ENCODE measurements at places on chromosomes 16 and 17.

- peak; percentile 90 for DNase-seq
- H3K27me3 ChIP-seq = no peaks in the 10 kb centered on the region
- H3K4me1 ChIP-seq = no peaks in the 10 kb centered on the region
- H3K36me3 ChIP-seq = peaks cover 72% of the 10 kb centered on the region
- H3K27ac ChIP-seq = no peak overlapping the region
Measured at GRCh38 chr16:4402439-4403132, 13.8 kb downstream of the CORO7 start.

DNA sequence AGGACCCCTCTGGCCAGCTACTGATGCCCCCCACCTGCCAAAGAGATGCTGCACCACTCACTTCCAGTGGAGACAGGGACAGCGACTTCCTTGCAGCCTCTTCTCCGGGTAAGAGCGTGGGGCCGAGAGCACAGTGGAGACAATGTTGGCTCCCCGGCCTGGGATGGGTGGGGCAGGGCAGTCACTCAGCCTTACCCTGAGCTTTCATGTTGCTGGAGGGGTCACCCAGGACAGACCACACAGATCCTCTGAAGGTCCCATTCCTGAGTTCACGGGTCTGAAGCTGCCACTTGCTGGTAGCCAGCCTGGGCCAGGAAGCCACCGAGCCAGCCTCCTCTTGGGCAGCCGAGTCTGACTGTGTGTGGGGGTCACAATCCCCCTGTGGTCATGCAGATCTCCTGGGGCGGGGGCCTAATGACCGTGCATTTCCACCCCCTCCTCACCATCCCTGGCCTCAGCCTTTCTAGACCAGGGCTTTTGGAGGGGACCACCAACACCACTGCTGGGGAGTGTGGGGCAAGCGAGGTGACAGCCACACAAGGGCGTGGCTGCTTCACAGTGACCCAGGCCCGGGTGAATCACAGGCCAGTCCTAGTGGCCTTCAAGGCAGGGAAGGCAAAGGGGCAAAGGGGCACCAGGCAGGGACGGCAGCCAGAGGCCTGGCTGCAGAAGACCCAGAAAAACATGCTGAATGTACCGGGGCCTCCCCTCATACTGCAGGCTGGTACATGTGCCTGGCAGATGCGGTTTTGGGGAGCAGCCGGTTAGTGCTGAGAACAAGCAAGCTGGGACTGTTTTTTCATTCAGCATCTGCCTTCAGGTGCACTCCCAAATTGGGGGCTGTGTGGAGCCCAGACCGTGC lies 10.4 kb downstream of the TAF1C start:
- no peak for DNase-seq
- H3K36me3 ChIP-seq = peaks cover 39% of the 10 kb centered on the region
- H3K27me3 ChIP-seq = peaks cover 20% of the 10 kb centered on the region
- H3K27ac ChIP-seq = no peak overlapping the region
- peaks cover 41% of the 10 kb centered on the region for H3K4me1 ChIP-seq

DNA sequence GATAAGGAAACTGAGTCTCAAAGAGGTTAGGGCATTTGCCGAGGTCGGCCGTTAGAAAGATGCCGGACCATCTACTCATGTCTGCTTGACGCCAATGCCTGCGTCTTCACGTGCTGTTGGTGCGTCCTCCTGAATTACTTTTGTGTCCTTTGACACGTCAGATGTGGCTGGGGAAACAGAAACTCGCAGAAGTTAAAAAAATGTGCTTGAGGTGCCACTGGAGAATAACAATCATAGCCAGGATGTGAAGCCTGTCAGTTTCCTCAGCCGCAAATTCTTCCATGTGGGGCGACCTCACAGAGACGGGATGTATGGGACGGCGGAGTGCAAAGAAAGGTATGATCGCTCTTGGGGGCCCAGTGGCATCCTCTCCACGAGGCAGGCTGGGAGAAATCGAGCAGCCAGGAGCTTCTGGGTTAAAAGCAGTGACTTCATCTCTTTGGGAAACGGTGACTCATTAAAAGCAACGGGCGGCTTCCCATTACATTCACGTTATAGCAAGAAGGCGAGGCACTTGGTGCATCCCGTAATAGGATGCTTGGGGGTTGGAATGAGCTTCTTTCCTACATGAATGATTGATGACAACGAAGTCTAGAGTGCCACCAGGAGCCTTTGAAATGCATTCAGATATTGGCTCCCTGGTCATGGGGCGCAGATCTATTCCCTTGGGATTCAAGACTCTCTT lies 67.8 kb downstream of the BMERB1 start:
- H3K27ac ChIP-seq = 0 out of 3 replicates have a peak overlapping the region, but pooled peaks have one; percentile 32
- peaks cover 12% of the 10 kb centered on the region for H3K4me1 ChIP-seq
- no peaks in the 10 kb centered on the region for H3K36me3 ChIP-seq
- H3K27me3 ChIP-seq = no peaks in the 10 kb centered on the region
- no peak overlapping the region for H3K4me3 ChIP-seq

- peak overlapping the region; percentile 90 for H3K4me3 ChIP-seq
- H3K27ac ChIP-seq = peak overlapping the region; percentile 94
- peaks cover 33% of the 10 kb centered on the region for H3K36me3 ChIP-seq
- DNase-seq = peak; percentile 16
- no peaks in the 10 kb centered on the region for H3K27me3 ChIP-seq
- no peaks in the 10 kb centered on the region for H3K4me1 ChIP-seq
Measured at GRCh38 chr16:58628845-58629732, 537 bp downstream of the CNOT1 start.

DNA sequence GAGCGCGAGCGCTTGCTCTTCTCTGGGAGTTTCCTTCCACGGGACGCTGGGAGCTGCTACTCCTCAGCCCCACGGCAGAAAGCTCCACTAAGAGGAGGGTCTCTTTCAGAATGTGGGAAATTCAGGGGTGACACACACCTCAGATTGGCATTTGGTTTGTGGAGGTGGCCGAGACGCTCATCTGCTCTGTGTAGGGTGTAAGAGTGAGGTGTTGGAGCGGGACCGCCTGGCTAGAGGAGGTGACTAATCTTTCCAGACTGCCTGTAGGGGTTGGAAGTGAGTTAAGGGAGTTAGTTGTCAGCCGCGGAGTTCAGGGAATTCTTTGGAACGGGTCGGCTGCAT lies 735 bp downstream of the PSMD11 start:
- H3K4me1 ChIP-seq = peaks cover 11% of the 10 kb centered on the region
- DNase-seq = peak; percentile 47
- peak overlapping the region; percentile 95 for H3K27ac ChIP-seq
- H3K36me3 ChIP-seq = peaks cover 53% of the 10 kb centered on the region
- peak overlapping the region; percentile 99 for H3K4me3 ChIP-seq
